ENCODE measurements at places on chromosomes 5 and 9.

- no peak for DNase-seq
Measured at GRCh38 chr5:136004436-136004835, 24.4 kb upstream of the TGFBI start.

- DNase-seq = no peak
Measured at GRCh38 chr5:72474516-72474915, 32.7 kb downstream of the ZNF366 start.

- no peak for DNase-seq
Measured at GRCh38 chr9:80285326-80285725, 713.6 kb downstream of the TLE4 start.

DNA sequence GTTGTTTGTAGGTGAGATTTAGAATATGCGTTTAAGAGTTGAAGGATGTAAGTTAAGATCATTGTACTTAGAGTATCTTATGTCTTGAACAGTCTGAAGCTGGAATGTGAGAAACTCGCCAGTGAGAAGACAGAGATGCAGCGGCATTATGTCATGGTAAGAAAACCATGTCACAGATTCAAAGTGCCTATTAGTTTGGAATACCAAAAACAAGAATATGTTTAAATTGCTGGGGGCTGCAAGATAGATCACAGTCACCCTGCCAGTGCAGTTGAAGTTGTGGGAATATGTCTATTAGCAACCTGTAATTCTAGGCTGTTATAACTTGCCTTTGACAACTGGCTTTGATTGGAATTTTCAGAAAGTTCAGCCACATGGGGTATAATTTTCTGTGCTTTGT, 3.0 kb downstream of the TLE4 start:
- no peak for DNase-seq

DNA sequence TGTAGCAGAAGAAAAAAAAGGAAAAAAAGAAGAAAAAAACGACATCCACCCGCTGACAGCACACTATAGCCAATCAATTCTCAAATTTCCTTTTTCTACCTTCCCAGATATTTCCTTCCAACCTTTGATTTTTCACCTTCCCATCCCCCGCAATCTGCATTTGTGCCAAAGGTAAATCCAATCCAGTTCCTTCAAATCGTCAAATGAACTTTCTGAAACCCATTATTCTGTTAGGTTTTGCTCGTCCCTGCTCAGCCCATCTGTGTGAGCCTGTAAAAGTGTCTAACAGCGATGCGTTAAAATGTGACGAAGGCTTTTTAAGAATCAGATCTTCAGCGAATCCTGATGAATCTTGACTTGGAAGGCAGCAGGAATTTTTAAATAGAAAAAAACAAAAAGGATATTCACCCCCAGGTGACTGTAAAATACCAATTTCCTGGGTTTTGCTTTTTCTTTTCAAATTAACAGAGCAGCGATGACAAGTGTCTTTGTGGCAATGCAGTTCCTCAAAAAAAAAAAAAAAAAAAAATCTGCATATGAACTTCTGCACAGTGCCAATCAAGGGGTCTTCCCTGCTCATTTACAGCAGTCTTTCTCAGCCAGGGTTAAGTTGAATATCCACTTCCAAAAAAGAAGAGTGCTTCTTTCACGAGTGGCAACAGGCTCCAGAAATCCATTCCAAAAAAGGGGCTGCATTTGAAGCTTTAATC, 367 bp upstream of the SHC3 start:
- DNase-seq = no peak

- DNase-seq = no peak
Measured at GRCh38 chr5:151100681-151101080, 19.8 kb upstream of the TNIP1 start.
